ENCODE measurements at places on chromosomes 4 and X.

DNA sequence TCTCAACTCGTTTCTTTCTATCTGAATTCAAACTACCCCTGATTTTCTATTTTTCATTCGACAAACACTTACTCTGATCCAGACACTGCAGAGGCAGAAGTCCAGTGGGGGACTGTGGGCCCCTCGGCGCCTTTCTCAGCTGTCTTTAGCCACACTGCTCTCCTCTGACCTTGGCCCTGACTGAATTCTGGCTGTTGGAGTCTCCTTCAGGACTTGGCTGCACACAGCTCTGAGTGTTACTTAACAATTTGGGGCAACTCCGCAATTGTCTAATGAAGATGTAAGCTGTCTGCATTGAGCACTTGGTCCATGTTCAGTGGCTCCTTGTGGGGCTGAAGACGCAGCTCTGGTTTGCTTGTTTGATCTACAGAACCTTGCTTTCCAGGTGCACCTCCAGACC is 57.3 kb upstream of the ACSL1 start:
- no peak for DNase-seq

GRCh38 chr4:19913650-19914049 is 338.1 kb upstream of the SLIT2 start:
- no peak for DNase-seq

DNA sequence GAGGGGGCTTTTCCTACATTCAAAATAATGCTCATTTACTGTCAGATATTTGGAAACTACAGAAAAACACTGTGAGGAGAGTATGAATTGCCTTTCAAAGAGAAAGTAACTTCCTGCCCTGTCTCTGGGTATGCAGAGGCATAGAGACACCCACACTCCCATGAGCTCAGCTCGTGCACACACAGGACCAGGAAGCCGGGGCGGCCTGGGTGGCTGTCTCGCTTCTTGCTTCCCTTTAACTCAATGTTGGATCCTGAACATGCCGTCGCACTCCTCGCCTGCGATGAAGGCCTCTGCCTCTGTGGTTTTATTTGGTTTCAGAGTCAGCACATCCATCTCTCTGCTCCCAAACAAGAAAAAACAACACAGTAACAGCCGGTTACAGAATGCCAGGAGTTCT is 40.1 kb upstream of the GPR78 start:
- DNase-seq, result no peak

- DNase-seq, result no peak
Observed at GRCh38 chr4:184515606-184516005, 41.3 kb upstream of the IRF2 start.

DNA sequence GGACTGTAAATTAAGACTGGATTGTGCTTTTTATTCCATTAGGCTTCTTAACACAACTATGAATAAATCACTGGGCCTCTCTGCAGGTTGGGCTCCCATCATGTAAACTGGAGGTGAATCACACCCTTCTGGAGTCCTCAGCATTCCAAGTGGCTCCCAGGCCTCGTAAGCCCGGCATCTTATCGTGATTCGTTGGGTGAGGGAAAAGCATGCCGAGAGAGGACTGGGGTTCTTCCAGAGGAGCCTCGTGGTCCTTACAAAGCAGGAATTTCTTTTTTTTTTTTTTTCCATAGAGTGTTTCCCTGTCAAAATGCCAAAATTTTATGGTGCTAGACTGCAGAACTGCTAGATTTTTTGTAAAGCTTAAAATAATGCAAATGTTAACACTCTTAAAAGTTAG is 20.0 kb downstream of the CLDN22 start:
- no peak for DNase-seq

GRCh38 chrX:154549766-154550165 is 2.3 kb downstream of the IKBKG start:
- no peak for DNase-seq

- no peak for DNase-seq
Observed at GRCh38 chr4:8655411-8656184, 63.0 kb downstream of the CPZ start.

DNA sequence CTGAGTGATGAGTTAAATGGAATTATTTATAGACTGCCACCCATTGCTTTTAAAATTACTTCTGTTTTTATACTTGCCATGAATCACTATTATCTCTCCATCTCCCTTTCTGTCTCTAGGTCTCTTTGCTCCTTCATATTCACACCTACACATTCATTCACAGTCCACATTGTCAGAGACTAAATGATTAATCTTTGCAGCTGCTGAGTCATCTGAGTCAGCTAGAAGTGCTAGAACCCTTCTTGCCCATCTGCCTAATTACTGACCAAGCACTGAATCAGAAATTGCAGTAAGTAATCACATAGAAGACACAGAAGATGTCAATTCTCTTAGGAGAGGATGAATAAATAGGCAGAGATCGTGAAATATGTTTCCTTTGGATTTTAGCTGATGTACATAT is 31.6 kb upstream of the RPS6KA6 start:
- DNase-seq, result no peak

DNA sequence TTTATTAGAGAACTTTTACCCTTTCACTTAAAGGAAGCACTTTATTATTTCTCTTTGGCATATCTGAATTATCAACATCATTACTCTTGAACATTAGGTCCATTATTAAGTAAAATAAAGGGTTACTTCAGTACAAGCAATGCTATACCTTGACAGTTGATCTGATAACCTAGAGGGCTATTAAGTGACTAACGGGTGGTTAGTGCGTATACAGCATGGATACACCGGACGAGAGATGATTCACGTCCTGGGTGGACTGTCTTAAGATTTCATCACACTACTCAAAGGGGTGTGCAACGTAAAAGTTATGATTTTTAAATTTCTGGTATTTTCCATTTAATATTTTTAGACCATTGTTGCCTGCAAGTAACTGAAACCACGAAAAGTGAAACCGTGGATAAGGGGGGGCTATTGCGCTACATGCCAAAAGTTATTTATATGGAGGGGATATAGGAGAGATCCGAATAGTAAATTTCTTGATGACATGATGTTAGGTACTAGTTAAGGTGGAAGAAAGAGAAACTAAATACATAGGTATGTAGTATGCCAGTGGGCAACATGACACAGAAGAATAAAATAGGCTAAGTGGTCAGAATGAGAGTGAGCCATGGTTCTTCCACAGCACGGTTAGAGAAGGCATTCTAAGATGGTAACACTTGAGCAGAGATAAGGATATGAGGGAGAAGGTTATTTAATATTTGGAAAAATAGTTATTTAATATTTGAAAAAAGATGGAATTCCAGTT is 230.8 kb upstream of the ANKRD50 start:
- no peak for DNase-seq

DNA sequence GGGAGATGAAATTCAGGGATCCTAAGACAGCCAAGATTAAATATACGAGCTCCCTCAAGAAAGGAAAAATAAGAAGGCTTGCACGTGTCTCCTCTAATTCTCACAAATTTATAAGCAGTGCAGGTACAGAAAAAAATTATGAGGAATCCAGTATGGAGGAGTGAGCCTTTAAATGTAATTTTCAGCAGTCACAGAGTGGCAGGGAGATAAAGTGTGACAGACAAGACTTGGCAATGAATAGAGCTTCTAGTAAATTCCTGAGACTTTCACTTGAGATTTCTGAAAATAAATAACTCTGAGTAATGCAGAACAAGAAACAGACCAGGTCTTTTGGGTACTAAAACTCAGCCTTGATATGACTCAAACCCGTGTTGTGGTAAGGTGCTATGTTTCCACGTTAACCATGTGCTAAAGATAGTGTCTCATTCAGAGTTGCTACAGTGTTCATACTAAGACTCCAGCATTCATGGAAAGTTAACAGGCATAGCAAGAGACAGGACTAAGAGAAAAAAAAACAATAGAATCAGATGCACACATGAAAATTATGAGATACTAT is 119.8 kb downstream of the SPOCK3 start:
- no peak for DNase-seq

DNA sequence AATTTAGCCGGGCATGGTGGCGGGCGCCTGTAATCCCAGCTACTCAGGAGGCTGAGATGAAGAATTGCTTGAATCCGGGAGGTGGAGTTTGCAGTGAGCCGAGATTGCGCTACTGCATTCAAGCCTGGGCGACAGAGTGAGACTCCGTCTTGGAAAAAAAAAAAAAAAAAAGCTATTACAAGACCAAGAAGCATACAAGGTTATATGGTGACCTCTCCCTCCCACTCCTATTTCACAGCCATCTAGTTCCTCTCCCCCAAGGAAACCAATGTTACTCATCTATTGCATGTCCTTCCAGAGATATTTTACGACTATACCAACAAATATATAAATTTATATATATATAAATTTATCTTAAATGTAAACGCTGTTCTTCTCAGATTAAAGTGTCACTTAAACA is 3.2 kb downstream of the SLC9A7 start:
- DNase-seq, result no peak

- no peak for DNase-seq
Observed at GRCh38 chrX:12895866-12896265, 10.6 kb upstream of the TLR8 start.

DNA sequence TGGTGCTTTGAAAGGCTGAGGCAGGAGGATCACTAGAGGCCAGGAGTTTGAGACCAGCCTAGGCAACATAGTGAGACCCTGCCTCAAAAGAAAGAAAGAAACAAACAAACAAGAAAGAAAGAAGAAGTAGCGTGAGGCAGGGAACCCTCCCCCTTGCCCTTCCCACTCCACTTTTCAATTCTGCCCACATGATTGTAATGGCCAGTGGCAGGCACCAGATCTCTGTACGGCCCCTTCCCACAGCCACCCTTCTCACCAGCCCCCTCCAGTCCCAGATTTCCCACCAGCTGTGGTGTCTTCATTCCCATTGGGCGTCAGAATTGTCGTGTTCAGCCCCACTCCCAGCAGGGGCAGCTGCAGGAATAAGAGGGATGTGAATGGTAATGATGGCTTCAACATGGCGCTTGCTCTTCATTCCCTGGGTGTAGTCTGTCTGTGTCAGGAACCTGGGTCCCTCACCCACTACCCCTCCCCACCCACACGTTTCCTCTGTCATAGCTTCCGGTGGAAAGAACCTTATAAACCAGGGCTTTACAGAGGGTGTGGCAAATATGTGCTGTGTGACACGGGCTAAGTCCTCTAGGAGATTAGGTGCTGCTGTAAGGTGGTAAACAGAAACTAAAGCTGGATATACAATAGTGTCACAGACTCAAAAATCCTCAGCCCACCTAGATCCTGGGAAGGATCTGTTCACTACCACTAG is at the start of gene IL2RG:
TSS of gene IL2RG (minus strand) at position 437 of the 703 bp plus-strand sequence. CDS start at position 399, 38 bp downstream.
- no peak for DNase-seq

- no peak for DNase-seq
Observed at GRCh38 chr4:61886131-61886530, 686.0 kb downstream of the ADGRL3 start.

DNA sequence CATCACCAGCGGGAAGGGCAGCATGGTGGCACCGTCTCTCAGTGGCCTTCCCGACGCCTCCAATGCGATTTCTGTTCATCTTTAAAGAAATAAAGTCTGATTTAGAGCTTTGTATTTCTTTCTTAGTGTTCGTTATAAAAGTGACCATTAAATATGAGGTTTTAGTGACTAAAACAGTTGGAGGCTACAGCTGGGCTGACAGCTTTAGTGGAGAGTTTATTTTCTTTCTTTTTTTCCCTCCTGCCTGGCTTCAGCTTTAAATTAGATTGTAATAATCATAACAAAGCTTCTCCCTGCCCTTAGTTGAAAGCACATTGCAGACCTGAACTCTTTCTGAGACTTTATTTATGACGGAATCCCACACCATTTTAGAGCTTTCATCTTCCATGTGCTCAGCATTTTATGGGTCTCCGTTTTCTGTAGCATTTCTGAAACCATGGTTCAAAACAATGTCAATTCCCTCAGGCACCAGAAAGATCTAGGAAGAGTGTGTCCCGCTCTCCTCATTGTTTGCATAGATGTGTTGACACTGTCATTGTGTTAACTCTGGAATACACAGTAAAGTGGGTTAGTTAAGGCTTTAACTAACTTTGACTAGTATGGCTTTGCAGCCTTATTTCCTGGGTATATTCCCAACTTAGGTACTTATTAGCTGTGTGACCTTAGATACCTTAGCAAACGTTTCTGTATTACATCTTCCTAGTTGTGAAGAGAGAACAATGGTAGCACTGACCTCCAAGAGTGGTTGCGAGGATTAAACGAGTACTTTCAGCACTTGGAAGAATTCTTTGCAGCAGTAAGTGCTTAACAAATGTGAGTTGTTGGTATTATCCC is 97.4 kb upstream of the PGRMC2 start:
- no peak for DNase-seq
